ENCODE measurements at places on chromosomes 12 and 14. TPM values are rescaled to one million over a fixed set of nuclear protein-coding genes. Genes with fewer than 3 reads are reported as not detected.
A peak's percentile ranks its signal among the peaks of the same experiment; 100 is the strongest.

GRCh38 chr12:20063116-20063515, 305.2 kb upstream of the PDE3A start:
- no peaks in the 10 kb centered on the region for H3K27me3 ChIP-seq
- H3K4me3 ChIP-seq: no peak overlapping the region
- no peak overlapping the region for H3K27ac ChIP-seq
- H3K4me1 ChIP-seq: no peaks in the 10 kb centered on the region
- no peak for DNase-seq
- H3K36me3 ChIP-seq: no peaks in the 10 kb centered on the region

- H3K4me1 ChIP-seq: peaks cover 3% of the 10 kb centered on the region
- no peaks in the 10 kb centered on the region for H3K27me3 ChIP-seq
- DNase-seq: no peak
- no peak overlapping the region for H3K4me3 ChIP-seq
- no peak overlapping the region for H3K27ac ChIP-seq
- no peaks in the 10 kb centered on the region for H3K36me3 ChIP-seq
Observed at GRCh38 chr14:71362920-71363584, 455.8 kb downstream of the PCNX1 start.

The BTG1 gene
- 50.0 TPM for total RNA-seq

- no peak for DNase-seq
- H3K27ac ChIP-seq: no peak overlapping the region
- H3K27me3 ChIP-seq: no peaks in the 10 kb centered on the region
- H3K4me1 ChIP-seq: no peaks in the 10 kb centered on the region
- no peaks in the 10 kb centered on the region for H3K36me3 ChIP-seq
Observed at GRCh38 chr12:77488041-77488620, 342.6 kb upstream of the NAV3 start.

DNA sequence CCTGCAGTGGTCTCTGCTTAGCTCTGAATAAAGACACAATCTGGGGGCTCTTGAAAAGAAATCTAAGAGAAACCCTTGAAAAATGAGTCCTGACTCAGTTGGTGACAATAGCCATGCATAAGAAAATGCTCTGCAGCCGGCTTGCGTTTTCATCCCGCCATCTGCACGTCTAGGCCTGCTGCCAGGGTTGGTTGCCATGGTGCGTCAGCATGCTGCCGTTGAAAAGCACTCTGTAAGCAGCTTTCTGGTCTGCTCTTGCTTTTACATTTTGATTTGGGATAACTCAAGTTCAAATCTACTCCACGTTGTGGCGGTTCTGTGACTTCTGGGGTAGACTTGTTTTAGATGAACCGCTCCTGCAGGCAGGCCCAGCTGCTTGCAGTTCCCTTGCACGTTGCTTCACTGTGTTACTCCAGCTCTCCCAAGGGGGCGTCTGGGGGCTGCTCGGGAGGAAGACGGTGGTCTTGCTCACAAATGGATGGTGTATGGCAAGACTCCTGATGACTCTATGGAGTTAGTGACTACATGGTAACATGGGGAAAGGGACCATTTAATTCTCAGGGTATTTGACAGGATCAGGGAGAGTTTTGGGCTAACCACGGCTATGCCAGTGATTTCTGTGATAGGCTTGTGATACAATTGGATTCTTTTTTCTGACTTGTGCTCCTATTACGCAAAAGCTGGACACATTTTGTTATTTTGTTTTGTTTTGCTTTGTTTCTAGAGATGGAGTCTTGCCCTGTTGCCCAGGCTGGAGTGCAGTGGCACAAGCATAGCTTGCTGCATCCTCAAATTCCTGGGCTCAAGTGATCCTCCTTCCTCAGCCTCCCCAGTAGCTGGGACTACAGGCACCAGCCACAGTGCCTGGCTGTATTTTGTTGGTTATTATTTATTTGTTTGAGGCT, 15.8 kb downstream of the WNT5B start:
- no peaks in the 10 kb centered on the region for H3K36me3 ChIP-seq
- no peaks in the 10 kb centered on the region for H3K4me1 ChIP-seq
- H3K27ac ChIP-seq: no peak overlapping the region
- no peaks in the 10 kb centered on the region for H3K27me3 ChIP-seq

DNA sequence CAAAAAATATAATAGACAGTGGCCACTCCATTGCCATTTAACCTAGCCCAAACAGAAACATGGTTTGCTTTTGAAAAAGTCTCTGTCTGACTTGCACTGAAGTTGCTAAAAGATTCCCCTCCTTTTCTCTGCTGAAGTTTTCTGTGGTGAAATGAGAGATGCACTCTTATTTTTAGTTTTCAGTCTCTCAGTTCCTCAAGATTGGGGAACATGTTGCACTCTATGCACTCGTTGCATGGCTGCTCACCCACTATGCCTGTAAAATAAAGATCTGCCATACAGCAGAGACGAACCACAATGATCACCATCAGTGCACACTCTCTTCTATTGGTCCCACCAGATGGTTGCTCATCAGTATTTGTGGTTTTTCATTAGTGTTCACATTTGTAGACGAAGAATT, 13.1 kb upstream of the DAAM1 start:
- H3K4me3 ChIP-seq: no peak overlapping the region
- no peak for DNase-seq
- H3K27me3 ChIP-seq: peaks cover 2% of the 10 kb centered on the region
- H3K27ac ChIP-seq: no peak overlapping the region

- no peaks in the 10 kb centered on the region for H3K4me1 ChIP-seq
- no peak for DNase-seq
- no peaks in the 10 kb centered on the region for H3K36me3 ChIP-seq
- no peaks in the 10 kb centered on the region for H3K27me3 ChIP-seq
Observed at GRCh38 chr12:92547906-92548305, 154.9 kb upstream of the PLEKHG7 start.

- no peaks in the 10 kb centered on the region for H3K4me1 ChIP-seq
- no peak for DNase-seq
- H3K36me3 ChIP-seq: no peaks in the 10 kb centered on the region
- H3K4me3 ChIP-seq: no peak overlapping the region
Observed at GRCh38 chr14:63418020-63418419, 99.3 kb upstream of the GPHB5 start.

The ADAMTS20 gene
- not detected for total RNA-seq

DNA sequence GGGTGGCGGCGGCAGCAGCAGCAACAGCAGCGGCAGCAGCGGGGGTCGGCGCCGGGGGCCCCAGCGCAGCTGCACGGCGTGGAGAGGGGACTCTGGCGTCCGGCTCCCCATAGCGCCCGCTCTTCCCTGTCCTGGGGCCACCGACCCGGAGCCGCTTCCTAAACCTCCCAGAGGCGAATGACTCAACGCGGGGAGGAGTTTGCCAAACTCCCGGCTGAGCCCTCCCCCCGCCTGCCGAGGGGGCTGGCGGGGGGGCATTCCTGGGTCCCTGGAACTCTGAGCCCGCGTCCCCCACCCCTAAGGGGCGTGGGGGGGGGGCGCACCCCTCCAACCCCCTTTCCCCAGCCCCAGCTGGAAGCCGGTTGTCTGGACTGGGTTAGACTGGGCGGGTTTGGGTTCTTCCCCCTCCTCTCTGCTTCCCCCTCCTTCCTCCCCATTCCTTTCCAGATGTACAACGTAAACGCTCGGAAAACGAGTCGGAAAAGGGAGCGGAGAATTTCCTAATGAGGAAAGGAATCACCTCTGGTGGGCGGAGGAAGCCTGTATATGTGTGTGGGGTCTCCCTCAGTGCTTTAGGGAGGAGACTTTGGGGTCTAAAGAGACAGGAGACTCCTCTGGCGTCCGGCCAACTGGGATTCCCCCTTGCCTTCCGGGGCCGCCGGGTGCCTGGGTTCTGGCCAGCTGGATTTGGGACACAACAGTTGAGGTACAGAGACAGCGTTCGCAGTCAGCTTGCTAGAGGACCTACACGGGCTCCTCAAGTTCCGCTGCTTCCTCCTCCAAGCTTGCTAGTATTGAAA, at the start of gene ITGA5:
TSS of gene ITGA5 (minus strand) at position 179 of the 800 bp plus-strand sequence. CDS start at position 111, 68 bp downstream.
- DNase-seq: no peak
- peak within 1 kb of the TSS; percentile 86 for H3K4me3 ChIP-seq
- H3K27me3 ChIP-seq: no peaks in the 10 kb centered on the region
- peak within 1 kb of the TSS; percentile 93 for H3K27ac ChIP-seq
- H3K36me3 ChIP-seq: no peaks in the 10 kb centered on the region

The HOXC9 gene
- total RNA-seq: 37.2 TPM

DNA sequence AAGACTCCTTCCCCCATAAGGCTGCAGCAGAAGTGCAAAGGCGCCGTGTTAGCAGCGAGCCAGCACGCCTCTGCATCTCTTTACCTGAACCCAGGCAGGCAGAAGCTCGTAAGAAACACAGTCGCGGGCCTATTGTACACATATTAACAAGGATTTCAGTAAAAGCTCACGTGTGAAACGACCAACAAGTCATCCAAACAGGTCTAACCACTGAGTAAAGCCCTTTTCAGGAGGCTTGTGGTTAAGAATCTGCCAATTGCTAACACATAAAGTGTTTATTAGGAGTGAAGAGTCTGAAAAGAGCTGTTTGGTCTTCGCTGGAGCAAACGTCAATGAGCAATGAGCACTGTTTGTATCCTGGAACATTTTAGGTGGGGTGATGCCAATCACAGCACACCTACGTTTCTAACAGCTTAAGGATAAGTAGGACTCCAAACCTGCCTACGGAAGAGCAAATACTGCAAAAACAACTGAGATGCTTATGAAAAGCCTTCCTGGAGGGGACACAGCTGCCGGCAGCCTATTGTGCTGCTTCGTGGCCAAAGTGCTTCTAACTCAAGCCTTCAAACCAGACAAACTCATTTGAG, 43.1 kb downstream of the PRKAB1 start:
- H3K4me3 ChIP-seq: no peak overlapping the region
- peaks cover 18% of the 10 kb centered on the region for H3K36me3 ChIP-seq
- H3K27me3 ChIP-seq: no peaks in the 10 kb centered on the region
- H3K27ac ChIP-seq: no peak overlapping the region
- H3K4me1 ChIP-seq: 0 out of 2 replicates have a peak, but pooled peaks cover 4% of the 10 kb centered on the region

The STK38L gene
- 25.2 TPM for total RNA-seq

The ANO4 gene
- total RNA-seq: not detected

DNA sequence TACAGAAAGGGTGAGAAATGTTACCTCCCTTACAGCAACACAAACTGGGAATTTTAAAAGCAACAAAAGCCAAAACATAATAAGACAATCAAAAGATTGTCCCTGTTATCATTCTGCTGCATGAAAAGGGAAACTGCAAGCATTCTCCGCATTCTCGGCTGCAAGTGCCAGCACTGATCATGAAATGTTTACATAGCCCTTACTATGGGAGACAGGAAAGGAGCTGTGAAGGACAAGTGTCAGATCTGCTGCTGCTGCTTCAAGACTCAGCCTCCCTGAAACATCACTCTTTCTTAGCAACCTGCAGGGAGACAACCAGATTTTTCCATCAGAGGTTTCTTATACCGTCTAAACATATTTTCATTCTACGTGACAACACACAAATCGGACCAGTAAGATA, 20.1 kb downstream of the DENND5B start:
- H3K4me3 ChIP-seq: no peak overlapping the region
- no peak for DNase-seq
- no peaks in the 10 kb centered on the region for H3K36me3 ChIP-seq
- H3K27ac ChIP-seq: no peak overlapping the region
- H3K27me3 ChIP-seq: no peaks in the 10 kb centered on the region

The GPR84 gene
- not detected for total RNA-seq

The TMCC3 gene
- total RNA-seq: 0.92 TPM

- no peak overlapping the region for H3K27ac ChIP-seq
- H3K36me3 ChIP-seq: no peaks in the 10 kb centered on the region
- H3K4me1 ChIP-seq: no peaks in the 10 kb centered on the region
- no peak for DNase-seq
Observed at GRCh38 chr12:108980831-108981618, 39.8 kb downstream of the SVOP start.

The IFI27 gene
- 2.3 TPM for total RNA-seq

The INTS13 gene
- total RNA-seq: 55.9 TPM

GRCh38 chr12:49548481-49548821, 9.6 kb downstream of the KCNH3 start:
- H3K4me3 ChIP-seq: no peak overlapping the region
- no peaks in the 10 kb centered on the region for H3K36me3 ChIP-seq
- H3K27me3 ChIP-seq: no peaks in the 10 kb centered on the region
- H3K4me1 ChIP-seq: no peaks in the 10 kb centered on the region
- no peak for DNase-seq

DNA sequence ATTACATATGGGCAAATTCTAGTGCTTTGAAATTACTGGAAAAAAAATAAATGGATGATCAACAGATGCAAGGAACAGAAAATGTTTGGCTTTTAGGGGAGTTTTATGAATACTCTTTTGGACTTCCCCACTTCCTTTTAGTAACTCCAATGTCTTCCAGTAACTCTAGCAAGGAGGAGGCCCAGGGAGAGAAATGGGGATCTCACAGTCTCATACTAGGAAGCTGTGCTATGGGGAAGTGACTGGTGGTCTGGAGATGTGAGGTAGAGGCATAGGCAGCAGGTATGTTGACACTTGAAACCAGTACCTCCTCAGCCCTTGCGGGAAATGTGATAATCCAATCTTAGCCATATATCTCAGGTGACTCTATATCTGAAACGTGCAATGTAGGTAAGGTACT, 68.1 kb downstream of the CRADD start:
- no peaks in the 10 kb centered on the region for H3K27me3 ChIP-seq
- no peaks in the 10 kb centered on the region for H3K36me3 ChIP-seq
- no peak overlapping the region for H3K4me3 ChIP-seq
- peaks cover 11% of the 10 kb centered on the region for H3K4me1 ChIP-seq
- no peak overlapping the region for H3K27ac ChIP-seq

GRCh38 chr14:100072783-100073346, 7.6 kb downstream of the EVL start:
- no peaks in the 10 kb centered on the region for H3K4me1 ChIP-seq
- no peak overlapping the region for H3K27ac ChIP-seq
- H3K27me3 ChIP-seq: no peaks in the 10 kb centered on the region
- H3K36me3 ChIP-seq: no peaks in the 10 kb centered on the region
- no peak overlapping the region for H3K4me3 ChIP-seq
- no peak for DNase-seq

DNA sequence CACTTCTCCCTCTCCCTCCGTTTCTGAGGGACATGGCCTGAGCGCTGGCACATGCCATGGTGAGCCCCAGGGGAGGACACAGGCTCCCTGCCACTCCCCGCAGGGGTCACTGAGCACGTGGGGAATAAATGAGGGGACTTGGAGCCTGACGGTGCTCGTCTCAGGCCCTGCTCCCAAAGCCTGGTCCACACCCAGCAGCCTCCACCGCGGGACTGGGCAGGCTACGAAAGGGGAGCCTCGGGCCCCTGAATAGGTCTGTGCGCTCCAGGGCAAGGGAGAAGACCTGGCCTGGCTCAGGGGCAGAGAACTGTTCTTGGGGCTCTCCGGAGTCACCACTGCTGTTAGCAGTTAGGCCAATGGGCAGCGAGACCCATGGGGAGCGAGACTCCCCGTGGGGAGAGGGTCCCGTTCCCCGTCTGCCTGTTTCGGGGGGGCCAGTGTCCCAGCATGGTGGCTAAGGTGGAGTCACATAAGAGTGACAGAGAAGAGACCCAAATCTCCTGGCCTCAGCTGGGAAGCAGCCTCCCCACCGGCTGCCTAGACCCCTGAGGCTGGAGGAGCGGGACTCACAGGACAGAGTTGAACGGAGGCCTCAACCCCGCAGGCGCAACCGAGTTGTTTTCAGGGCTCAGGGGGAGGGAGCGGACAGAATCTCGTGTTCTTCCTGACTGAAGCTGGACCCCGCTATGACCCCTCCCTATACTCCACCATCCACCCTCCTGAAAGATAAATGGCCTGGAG, 329.8 kb upstream of the SFSWAP start:
- peaks cover 5% of the 10 kb centered on the region for H3K27me3 ChIP-seq
- H3K4me1 ChIP-seq: no peaks in the 10 kb centered on the region
- no peak for DNase-seq

- no peak overlapping the region for H3K4me3 ChIP-seq
- H3K27me3 ChIP-seq: no peaks in the 10 kb centered on the region
- peak; percentile 20 for DNase-seq
- no peak overlapping the region for H3K27ac ChIP-seq
- H3K36me3 ChIP-seq: no peaks in the 10 kb centered on the region
- H3K4me1 ChIP-seq: no peaks in the 10 kb centered on the region
Observed at GRCh38 chr14:54175298-54175942, 218.8 kb upstream of the BMP4 start.

Measured in Panc1 (cell line).